ENCODE measurements at places on chromosomes 16 and 17. TPM values are rescaled to one million over a fixed set of nuclear protein-coding genes. Genes with fewer than 3 reads are reported as not detected.

DNA sequence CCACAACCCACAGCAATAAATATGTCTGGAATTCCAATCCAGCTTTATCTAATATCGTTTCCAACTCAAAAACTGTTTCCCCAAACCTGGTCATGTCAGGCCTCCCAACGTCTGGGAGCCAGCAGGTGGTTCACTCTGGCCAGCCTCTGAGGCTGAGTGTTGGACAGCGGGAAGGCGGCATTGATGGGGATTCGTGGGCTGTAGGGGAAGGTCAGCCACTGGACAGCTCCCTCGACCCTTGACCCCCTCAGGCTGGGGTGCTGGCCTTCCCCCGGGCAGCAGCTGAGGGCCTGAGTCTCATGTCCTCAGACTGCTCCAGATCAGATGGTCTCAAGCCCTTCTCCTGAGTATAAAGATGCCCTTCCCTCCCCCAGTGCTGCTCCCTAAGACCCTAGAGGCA, 50.2 kb downstream of the SDK2 start:
- no peak for DNase-seq

DNA sequence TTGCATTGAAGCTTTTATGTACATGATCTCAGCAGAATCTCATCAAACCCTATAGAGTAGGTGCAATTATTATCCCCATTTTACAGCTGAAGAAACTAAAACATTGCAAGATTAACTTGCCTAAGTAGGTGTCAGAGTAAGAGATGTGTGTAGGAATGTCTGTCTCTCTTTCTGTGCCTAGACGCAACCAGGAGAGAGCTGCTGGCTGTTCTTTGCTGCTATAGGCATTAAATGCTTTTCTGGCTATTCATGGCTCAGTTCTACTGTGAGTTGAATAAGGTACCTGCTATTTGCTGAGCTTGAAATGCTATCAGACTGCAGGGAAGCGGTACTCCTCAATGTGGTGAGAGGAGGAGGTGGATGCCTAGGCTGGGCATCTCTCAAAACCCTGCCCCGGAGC, 17.0 kb downstream of the IRX5 start:
- no peak for DNase-seq

Gene TP53TG3B
- not detected for polyA plus RNA-seq

Gene VTN
- 3.5 TPM for polyA plus RNA-seq

GRCh38 chr17:48453447-48453846, 23.4 kb upstream of the SKAP1 start:
- DNase-seq: no peak

DNA sequence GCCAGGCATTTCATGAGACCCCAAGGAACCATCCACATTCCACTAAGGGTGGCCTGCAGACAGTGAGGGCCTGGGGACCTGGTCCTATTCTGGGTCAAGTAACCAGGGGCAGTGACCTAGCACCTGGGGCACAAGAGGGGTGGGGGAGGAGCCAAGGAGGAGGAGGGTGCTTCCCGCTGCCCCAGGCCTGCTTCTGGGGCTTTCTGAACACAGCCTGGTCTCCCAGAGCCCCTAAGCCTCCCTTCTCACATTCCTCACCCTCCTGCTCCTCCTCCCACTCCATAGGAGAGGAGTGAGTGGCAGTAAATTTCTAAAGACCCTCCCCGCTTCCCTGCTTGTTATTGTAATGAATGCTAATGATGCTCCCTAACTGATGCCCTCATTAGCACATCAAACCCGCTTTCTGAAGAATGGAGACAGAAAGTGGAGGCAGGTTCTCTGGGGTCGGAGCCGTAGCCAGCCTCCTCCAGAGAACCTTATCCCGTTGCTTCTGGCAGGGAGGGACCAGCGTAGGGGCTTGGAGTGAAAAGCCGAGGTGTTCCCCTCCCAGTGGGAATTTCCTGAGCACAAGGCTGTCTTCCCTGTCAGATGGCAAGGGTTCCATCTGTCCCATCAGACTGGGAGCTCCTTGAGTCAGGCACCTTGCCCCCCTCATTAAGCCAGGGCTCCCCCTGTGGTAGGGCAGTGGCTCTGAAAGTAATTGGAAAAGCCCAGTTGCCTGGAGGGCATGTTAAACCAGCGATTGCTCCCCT, 3.7 kb upstream of the SRCIN1 start:
- no peak for DNase-seq

DNA sequence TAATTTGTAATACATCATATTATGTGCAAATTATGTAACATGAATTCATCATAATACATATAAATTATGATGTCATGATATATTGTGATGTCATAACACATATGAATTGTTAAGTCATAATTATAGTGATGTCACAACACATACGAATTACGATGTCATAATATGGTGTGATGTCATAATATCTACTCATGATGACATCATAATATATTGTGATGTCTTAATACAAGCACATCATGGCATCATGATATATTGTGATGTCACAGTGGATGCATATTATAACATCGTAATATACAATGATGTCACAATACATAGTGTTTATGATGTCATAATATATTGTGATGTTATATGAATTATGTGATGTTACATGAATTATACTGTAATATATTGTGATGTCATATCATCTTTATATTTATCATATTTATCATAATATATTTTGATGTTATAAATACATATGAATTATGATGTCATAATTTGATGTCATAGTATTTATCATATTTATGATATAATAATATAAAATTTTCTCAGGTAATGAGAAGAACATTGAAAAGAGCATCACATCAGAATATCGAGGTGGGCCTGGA, 1793.0 kb downstream of the TP53TG3F start:
- DNase-seq: no peak

GRCh38 chr17:70308618-70309017, 139.3 kb downstream of the KCNJ2 start:
- no peak for DNase-seq

Gene HBA1
- 2.6 TPM for polyA plus RNA-seq

GRCh38 chr16:78677181-78677731, 577.8 kb downstream of the WWOX start:
- DNase-seq: no peak

DNA sequence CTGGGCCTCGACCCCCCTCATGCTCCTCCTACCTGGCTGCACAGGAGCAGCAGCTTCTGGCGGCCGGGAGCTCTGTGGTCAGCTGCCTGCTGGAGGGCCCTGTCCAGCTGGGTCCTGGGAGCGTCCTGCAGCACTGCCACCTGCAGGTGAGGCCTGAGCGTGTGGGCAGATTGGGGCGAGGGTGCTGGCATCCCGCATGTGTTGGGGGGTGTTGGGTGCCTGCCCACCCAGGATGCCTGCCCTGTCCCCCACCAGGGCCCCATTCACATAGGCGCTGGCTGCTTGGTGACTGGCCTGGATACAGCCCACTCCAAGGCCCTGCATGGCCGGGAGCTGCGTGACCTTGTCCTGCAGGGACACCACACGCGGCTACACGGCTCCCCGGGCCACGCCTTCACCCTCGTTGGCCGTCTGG, 16.5 kb downstream of the FCSK start:
- DNase-seq: peak; percentile 67

GRCh38 chr17:78168903-78169793, 767 bp downstream of the SYNGR2 start:
- peak; percentile 90 for DNase-seq

DNA sequence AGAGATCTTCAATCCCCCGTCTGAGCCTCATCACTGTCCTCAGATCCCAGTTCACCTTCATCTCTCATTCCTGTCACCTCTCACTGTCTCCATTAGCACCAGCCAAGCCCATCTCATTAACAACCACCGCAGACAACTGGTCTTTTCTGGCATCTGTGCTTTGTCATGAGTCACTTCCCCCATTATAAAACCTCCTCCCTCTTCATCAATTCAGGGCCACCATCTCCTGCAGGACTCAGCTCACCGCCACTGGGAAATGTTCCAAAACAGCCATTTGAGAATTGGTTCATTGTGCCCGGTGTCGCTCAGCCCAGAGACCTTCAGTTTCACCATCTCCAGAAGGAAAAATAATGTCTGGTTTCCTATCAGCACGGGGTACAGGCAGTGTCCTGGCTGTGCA, 56.9 kb upstream of the TEKT3 start:
- DNase-seq: no peak

DNA sequence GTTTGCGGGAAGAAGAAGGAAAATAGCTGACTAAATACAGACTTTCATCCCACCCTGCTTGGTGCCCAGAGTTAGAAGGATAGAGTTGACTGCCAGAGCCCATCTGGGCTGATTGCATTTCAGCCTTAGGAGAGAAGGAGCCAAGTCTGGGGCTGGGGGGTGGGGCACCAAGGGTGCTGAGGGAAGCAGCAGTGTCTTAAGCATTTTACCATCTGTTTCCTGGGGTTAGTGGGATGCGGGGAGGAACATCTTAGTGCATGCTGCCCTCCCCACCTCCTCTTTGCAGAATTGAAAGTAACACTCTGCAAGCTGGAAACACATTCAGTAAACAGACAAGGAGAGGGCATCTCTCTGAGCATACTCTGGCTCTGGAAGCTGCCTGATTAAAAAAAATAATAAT, 1.5 kb upstream of the ARL5C start:
- DNase-seq: no peak

Data from kidney (tissue), 22 donors.